ENCODE measurements at places on chromosomes 7 and 10.
A peak's percentile ranks its signal among the peaks of the same experiment; 100 is the strongest.

- DNase-seq: no peak
Measured at GRCh38 chr7:122136639-122137245, 7.3 kb downstream of the AASS start.

- DNase-seq: no peak
Measured at GRCh38 chr7:139708541-139708940, 69.3 kb downstream of the HIPK2 start.

DNA sequence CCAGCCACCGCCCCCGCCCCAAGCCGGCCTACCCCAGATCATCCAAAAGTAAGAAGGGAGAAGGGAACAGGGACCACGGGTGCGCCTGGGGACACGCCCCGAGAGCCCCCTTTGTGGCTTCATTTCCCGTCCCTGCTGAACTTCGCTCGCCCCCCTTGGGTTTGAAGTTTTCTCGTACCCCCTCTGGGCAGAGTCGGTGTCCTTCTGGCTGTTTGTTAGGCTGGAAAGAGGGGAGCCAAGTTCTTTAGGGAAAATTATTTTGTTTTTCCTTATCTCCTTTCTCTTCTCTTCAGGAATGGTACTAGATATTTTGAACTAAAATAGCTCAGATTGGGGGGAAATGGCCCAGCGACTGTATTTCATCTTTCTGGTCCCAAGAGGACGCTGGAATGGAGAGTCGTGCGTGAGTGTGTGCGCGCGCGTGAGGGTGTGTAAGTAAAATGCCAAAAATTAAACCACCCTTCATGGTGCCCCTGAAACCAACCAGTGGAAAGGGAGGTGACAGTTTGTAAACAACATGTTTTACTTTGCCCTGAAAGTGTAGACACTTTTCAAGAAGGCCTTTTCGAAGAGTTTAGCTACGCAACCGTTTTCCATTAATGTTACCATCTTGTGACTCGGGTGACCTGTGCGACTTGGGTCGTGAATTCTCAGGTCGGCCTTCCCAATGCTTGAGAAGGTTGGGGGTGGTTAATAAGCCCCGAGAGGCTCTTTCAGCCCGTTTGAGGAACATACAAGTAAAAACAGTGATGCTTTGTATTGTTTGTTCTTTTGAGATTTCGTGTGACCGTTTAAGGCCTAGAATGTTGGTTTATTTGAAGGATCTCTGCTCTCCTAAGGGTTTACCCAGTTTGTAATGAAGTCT, 694 bp downstream of the RBM20 start:
- no peak for DNase-seq

DNA sequence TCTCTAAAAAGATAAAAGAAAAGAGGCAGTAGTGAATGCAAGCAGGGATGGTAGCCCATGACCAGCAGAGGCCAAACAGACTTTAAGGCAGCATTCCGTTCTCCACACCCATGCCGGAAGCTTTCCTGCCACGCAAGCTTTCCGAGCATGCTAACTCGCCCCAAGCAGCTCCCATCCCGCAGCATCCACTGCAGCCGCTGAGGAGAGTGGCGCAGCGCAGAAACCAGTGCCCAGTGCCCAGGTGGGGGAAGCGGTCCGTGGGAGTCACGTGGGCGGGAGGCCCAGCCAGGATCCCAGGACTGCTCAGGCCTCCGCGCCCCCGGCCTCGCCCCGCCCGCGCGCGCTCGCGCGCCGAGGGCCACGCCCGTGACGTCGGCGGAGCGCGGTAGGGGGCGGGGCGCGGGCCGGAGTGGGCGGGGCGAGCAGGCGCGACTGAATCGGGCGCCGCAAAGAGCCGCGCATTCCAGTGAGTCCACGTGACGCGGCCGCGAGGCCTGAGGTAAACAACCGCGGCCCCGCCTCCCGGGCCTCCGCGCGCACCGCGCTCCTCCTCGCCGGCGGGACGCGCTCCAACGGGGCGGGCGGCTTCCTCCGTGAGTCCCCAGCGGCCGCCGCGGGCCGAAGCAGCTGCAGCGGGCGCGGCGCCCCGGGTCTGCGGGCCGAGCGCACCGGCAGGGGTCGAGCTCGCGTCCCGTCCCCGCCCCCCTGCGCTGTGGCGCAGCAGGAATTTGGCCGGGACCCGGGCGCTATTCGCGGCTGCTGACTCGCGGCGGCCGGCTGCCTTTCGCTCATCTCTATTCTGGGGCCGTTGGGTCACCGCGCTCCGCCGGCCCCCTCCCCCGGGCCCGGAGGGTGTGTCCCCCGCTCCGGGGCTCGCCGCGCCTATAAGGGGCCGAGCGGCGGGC, at the start of gene OTUD1:
Gene OTUD1, plus strand, starts transcription at position 529 of the 905 bp plus-strand sequence. CDS start 383 bp downstream, outside the sequence.
- DNase-seq: peak; percentile 91

DNA sequence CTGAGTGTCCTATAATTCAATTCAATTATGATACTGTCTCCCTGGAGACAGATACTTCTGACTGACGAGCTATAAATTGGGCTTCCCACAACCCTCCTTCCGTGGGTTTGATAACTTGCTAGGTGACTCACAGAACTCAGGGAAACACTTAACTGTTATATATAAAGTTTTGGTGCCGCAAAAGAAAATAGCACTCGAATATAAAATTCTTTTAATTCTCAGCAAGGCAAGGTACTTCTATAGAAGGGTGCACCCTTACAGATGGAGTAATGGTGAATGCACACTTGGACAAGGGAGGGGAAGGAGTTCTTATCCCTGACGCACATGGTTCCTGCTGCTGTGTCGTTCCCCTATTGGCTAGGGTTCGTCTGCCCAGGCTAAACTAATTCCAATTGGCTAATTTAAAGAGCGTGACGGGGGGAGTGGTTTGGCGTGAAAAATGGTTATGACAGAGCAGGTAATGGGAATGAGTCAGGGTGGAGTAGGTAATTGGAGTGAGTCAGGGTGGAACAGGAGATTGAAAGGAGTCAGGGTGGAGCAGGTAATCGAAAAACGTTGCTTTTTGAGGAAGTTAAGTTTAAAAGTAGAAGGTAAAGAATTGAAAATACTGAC, 20.8 kb upstream of the GHITM start:
- DNase-seq: no peak
